ENCODE measurements at places on chromosomes 7 and 10.

DNA sequence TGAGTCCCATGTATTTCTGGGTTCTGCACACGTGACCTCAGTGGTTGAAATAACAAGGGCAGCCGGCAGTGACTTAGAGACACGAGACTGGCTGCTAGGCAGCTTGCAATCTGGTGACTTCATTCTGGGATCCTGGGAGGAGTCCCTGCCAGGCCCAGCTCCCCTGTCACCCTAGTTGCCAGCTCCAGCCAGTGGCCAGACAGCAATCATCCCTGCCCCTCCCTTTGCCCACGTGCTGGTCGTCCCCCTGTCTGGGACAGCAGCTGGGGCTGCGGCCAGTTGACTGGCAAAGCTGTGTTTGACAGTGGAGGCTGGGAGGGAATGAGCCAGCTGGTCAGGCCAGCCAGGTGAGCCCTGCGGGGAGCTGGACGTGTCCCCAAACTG, 30.0 kb downstream of the ADGRA1 start:
- no peak for DNase-seq

- DNase-seq: peak; percentile 98
These were observed 303.3 kb downstream of the GPR37 start for GRCh38 chr7:124462249-124462648.

DNA sequence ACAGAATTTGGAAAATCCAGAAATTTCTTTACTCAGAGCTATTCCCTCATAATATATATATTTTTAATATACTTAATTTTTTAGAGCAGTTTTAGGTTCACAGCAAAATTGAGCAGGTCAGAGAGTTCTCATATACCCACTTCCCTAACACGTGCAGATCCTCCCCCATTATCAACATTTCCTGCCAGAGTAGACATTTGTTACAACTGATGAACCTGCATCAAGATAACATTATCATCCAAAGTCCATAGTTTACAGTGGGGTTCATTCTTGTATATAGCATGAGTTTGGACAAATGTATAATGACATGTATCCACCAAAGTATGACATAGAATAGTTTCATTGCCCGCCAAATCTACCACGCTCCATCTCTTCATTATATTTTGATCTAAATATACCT, 170.0 kb downstream of the PTEN start:
- no peak for DNase-seq

- DNase-seq: no peak
These were observed 21.1 kb downstream of the CYP2C8 start for GRCh38 chr10:95048206-95048605.

DNA sequence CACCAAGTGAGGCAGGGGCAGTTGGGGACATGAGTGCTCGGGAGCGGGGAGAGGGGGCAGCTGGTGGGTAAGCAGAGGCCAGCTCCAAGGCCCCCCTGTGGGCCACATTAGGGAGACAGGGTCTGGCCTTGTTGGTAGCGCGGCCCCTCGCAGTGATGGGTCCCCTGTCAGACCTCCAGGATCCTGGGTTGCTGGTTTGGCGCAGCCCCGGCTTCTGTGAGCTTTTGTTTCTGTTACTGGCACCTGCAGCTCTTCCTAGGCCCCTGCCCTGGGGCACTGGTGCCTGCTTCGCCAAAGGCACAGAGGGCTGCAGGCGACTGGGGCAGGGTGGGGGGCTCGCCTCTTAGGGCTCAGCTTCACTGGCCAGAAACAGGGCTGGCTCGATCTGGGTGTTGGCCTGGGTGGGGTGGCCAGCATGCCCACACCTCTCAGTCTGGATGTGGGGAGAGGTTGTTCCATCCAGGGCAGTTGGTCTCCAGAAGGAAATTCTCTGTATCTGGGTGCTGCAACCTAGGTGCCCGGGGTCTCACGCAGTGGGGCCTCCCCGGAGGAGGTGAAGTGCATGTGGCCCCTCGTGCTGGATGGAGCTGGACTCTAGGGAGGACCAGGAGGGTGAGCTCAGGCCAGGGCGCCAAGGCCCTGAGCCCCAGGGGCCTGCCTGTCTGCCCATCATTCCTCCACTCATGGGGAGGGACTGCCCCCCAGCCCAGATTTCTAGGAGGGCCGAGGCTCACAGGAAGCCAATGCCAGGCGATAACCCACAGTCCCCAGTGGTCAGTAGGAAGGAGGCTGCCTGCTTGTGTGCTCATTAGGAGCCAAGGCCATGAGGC, 138.6 kb downstream of the LHPP start:
- DNase-seq: no peak

Data from HCEC 1CT (cell line).